ENCODE measurements at places on chromosomes 12 and 14. TPM values are rescaled to one million over a fixed set of nuclear protein-coding genes. Genes with fewer than 3 reads are reported as not detected.

Gene ZC2HC1C
- total RNA-seq: 1.9 TPM

GRCh38 chr12:87311206-87311605, 718.0 kb downstream of the C12orf50 start:
- no peak for DNase-seq

DNA sequence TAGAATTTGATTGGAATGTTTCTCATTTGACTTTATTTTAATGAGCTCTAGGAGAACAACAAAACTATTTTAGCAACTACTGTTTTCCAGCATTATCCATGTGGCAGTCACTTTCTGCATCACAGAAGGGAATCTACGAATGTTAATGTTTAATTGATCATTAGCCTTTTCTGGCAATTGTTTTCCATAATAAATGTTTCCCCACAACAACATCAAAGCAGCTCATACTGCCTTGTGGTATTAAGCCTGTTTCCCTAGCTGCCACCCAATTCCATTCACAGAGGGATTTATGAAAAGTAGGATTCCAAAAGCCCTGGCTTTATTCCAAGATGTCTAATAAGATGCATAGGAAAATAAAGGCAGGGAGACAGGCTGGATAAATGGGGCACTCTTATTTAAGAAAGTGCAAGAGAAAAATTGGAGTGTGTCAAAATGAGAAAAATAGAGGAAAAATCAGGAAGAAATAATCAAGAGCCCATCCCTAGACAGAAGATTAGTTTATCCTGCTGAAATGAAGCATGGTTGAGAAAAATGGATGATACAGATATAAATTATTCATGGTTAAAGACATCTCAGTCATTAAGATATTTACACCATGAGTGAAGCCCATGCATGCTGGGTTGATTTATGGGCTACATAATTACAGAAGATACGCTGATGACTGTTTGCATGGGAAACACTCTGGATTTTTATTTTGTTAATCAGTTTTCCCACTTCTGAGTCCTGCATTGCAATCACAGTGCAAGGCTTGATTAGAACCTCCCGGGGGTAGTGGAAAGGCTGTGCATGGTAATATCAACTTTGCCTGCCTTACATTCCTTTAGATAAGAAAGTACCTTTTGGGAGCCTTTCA, 180.3 kb downstream of the HELB start:
- no peak for DNase-seq

DNA sequence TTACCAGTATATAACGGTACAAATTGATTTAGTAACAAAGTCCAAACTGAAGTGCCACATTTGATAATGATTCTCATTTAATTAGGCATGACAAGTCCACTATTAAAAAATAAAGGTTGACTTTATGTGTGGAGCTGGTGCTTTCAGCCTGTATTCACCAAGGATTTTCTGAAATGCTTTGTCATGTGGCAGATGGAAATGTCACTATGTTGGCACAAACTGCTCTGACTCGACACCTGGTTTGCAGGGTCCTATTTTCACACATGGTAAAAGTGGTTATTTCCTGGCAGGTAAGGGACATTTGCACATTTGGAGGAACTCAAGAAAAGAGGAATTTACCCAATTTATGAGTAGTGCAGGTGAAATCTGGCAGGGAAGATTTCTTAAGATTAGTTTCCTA, 572.6 kb upstream of the MDGA2 start:
- no peak for DNase-seq

Gene SPIC
- not detected for total RNA-seq

DNA sequence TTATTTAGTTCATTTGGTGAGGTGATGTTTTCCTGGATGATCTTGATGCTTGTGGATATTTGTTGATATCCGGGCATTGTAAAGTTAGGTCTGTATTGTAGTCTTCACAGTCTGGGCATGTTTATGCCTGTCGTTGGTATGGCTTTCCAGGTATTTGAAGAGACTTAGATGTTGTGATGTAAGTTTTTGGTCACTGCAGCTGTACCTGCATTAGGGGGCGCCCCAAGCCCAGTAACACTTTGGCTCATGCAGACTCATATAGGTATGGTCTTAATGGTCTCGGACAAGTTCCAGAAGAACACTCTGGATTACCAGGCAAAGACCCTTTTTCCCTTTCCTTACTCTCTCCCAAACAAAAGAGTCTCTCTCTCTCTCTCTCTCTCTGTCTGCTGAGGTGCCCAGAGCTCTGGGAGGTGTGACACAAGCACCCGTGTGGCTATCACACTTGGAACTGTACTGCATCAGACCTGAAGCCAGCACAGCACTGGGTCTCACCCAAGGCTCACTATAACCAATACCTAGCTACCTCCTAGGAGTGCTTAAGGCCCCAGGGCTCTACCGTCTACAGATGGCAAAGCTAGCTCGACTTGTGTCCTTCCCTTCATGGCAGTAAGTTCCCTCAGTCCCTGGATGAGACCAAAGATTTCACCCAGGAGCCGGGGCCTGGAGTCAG, 425.8 kb upstream of the ATXN7L3B start:
- no peak for DNase-seq
